Spinal cord (tissue), 10 donors: ENCODE measurements at places on chromosomes 5 and 9. TPM values are rescaled to one million over a fixed set of nuclear protein-coding genes. Genes with fewer than 3 reads are reported as not detected.

The LARP1 gene
- total RNA-seq: 68.2 TPM

The HAVCR2 gene
- 10.6 TPM for total RNA-seq

The CNTNAP3B gene
- total RNA-seq: 44.6 TPM

The PLAC8L1 gene
- 0.39 TPM for total RNA-seq

The CD72 gene
- total RNA-seq: 1.7 TPM

The ANKRD31 gene
- total RNA-seq: 0.59 TPM

The TEX10 gene
- total RNA-seq: 33.5 TPM
